Osteoblast (primary cell): ENCODE measurements at places on chromosomes 2 and 18. TPM values are rescaled to one million over a fixed set of nuclear protein-coding genes. Genes with fewer than 3 reads are reported as not detected.
A peak's percentile ranks its signal among the peaks of the same experiment; 100 is the strongest.

OR6B2 gene
- total RNA-seq: not detected in 2 replicates

- H3K4me1 ChIP-seq: no peaks in the 10 kb centered on the region
- no peaks in the 10 kb centered on the region for H3K27me3 ChIP-seq
- no peak overlapping the region for H3K4me3 ChIP-seq
- H3K36me3 ChIP-seq: no peaks in the 10 kb centered on the region
- no peak for DNase-seq
These were observed 253.7 kb upstream of the LINC00305 start for GRCh38 chr18:64402636-64403035.

DNA sequence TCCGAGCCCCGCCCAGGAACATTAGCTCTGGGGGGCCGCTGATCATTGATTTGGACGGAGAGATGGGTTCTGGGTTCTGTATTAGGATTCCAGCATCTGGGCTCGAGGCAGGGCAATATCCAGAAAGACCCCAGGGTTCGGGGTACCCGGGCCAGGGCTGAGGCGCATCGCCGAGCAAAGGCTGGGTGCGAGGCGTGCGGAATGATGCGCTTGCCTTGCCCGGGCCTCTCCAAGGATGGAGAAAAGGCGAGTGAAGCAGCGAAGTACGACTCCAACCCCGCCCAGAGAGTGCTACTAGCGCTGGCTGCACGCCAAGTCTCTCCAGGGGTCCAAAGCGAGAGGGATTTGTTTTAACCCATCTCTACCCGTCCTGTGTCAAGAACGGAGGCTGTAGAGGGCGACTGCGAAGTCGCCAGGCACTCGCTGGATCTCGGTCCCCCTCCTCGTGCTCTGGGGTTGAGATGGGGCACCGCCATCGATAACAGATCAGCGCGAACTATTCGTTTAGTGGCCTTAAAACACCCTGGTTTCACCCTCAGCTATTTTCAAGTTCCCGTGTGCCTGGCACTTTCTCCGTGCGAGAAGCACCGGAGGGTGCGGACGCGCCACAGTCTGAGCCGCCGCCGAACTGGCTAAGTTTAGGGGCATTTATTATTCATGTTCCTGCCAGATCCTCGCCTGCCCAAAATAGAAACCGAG, 1.9 kb downstream of the ADCYAP1 start:
- H3K4me3 ChIP-seq: no peak overlapping the region
- H3K4me1 ChIP-seq: no peaks in the 10 kb centered on the region
- no peak overlapping the region for H3K27ac ChIP-seq
- peaks cover 88% of the 10 kb centered on the region for H3K27me3 ChIP-seq
- no peaks in the 10 kb centered on the region for H3K36me3 ChIP-seq

- H3K27me3 ChIP-seq: no peaks in the 10 kb centered on the region
- no peak for DNase-seq
- H3K4me3 ChIP-seq: no peak overlapping the region
- H3K4me1 ChIP-seq: peaks cover 17% of the 10 kb centered on the region
- H3K36me3 ChIP-seq: no peaks in the 10 kb centered on the region
These were observed 102.2 kb upstream of the XPO1 start for GRCh38 chr2:61640406-61640805.

DNA sequence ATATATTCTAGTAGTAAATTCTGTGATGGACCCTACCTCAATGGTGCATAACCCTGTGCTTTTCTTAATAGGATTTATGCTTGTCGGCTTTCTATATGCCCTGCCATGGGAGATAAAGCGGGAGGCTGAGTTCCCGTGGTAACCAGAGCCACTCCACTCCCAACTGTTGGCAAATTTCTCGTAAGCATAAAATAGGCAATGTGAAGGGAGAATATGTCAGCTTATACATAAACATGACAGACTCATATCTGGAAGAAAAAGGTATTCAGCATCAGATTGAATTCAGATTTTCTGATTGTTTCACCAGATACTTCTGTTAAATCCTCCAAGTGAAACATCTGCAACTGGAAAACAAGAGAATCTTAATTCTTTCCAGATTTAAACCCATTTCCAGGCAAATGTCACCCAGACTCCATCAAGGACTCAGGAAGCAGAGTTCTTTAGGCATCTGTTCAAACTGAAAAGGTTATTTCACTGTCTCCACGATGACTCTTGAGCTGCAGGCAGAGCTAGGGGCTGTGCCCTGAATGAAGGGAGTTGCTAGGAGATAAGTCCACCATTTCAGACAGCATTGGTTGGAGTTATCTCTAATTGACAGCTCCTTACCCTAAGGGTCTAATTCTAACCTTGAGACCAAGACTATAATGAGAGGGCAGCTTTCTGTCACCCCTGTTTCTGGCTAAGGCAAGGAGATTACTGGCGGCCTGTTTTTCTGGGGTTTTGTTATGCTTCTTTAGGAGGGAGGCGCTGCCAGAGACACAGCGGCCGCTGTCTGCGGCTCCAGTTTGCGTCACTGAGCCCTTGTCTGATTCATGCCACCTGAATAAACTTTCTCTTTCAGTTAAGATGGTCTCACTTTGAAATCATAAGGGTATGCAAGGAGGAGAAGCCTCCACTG, 381.3 kb downstream of the SOX11 start:
- peak overlapping the region; percentile 40 for H3K4me3 ChIP-seq
- no peaks in the 10 kb centered on the region for H3K36me3 ChIP-seq
- peak overlapping the region; percentile 36 for H3K27ac ChIP-seq
- H3K27me3 ChIP-seq: no peaks in the 10 kb centered on the region

GRCh38 chr18:28666216-28666615, 489.3 kb upstream of the CDH2 start:
- H3K27me3 ChIP-seq: no peaks in the 10 kb centered on the region
- no peak for DNase-seq
- H3K36me3 ChIP-seq: no peaks in the 10 kb centered on the region
- H3K4me1 ChIP-seq: no peaks in the 10 kb centered on the region
- no peak overlapping the region for H3K4me3 ChIP-seq

- H3K36me3 ChIP-seq: peaks cover 21% of the 10 kb centered on the region
- no peaks in the 10 kb centered on the region for H3K27me3 ChIP-seq
These were observed 13.5 kb downstream of the ELAC1 start for GRCh38 chr18:50981381-50981780.

CNTNAP5 gene
- total RNA-seq: not detected in 2 replicates

DNA sequence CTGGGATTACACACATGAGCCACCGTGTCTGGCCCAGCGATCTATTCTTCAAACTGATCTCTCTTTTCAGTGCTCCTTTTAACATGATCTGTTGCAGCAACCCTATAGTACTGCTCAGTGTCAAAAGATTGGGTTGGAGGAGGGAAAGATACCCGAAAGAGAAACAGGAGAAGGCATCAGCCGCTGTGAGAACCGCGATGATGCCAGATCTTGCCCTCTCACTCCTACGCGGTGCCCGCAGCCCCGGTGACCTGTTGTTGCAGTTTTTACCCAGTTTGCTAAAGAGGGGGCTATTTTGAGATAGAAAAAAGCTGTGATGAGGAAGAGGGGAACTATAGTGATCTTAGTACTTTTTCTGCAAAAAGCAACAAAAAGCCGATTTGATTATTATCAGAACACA, 335.5 kb downstream of the KCNS3 start:
- peaks cover 4% of the 10 kb centered on the region for H3K4me1 ChIP-seq
- H3K27ac ChIP-seq: no peak overlapping the region
- H3K36me3 ChIP-seq: no peaks in the 10 kb centered on the region
- H3K4me3 ChIP-seq: no peak overlapping the region
